ENCODE measurements at places on chromosomes 4 and X.
A peak's percentile ranks its signal among the peaks of the same experiment; 100 is the strongest.

GRCh38 chr4:30191902-30192301, 528.3 kb upstream of the PCDH7 start:
- no peak for DNase-seq

GRCh38 chr4:6676722-6677558, 16.7 kb upstream of the S100P start:
- no peak for DNase-seq

- DNase-seq = no peak
These were observed 2.5 kb downstream of the USP51 start for GRCh38 chrX:55487143-55487542.

DNA sequence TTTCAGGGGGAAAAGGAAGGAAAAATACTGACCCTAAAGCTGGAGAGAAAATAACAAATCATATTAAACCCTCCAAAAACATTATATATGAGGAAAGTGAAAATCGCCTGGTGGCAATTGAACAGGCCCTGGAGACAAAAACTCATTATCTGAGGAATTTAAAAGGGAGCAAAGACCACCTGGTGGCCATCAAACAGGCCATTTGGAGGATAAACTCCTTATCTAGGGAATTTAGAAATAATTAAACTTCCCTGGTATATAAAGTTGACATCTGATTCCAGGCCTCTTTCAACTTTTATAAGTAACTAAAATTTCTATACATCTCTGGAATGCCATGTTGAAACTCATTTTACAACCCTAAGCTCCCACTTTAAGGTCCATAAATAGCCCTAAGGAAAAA, 35.2 kb downstream of the CHM start:
- DNase-seq = no peak

GRCh38 chrX:48937054-48937907, 18.5 kb upstream of the PIM2 start:
- peak; percentile 94 for DNase-seq

GRCh38 chrX:8988446-8988845, 45.5 kb downstream of the FAM9B start:
- no peak for DNase-seq

- DNase-seq = no peak
These were observed 33.3 kb downstream of the TMSB4X start for GRCh38 chrX:13008189-13008533.

DNA sequence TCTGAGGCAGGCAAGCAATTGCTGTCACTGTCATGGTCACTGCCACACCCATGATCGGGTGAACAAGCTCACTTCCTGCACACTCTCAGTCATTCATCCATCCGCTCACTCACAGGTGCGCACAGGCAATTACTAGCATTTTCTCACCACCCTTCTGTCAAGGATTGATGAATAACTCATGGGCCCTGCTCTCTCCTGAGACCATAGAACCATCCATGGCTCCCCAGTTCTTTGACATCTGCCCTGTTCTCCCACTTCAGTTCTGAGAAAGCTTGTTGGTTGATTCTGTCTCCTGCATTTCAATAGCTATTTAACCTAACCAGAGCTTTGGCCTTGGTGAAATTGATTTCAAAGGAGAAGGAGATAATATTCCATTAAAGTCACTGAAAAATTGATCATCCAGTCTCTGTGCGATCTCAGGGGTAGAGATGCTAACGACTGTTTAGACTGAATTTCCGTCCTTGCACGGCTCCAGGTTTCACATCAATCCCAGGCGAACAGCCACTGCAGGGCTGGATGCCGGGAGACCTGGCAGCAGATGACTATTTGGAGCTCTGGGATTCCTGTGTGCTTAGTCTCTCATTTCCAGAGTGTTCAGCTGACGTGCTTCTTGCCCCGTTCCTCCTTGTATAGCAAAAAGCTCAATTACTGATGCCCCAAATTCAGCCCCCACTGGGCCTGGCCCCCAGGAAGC, 36.9 kb upstream of the ADRA2C start:
- no peak for DNase-seq

- no peak for DNase-seq
These were observed 58.7 kb downstream of the TLL1 start for GRCh38 chr4:165931741-165932140.

- no peak for DNase-seq
These were observed 8.0 kb downstream of the BGN start for GRCh38 chrX:153502796-153503195.

DNA sequence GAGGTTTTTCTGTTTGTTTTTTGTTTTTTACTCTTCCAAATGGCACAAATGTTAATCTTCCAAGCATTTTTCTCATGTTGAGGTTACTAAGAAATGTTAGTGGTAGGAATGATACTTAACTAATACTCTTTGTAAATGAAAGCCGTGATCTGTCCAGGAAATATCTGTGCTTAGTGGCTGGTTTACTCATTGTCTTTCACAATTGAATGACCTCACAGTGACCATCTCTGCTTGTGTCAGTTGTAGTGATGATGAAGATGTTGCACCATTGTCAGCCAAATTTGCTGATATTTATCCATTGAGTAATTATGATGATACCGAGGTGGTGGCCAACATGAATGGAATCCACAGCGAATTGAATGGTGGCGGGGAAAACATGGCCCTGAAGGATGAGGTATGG, 93.5 kb downstream of the TNIP2 start:
- DNase-seq = no peak

- no peak for DNase-seq
These were observed 170.1 kb downstream of the WDFY3 start for GRCh38 chr4:84796394-84796793.

- DNase-seq = no peak
These were observed 73.8 kb upstream of the MXD4 start for GRCh38 chr4:2335729-2336101.

- no peak for DNase-seq
These were observed 24.7 kb upstream of the IL13RA1 start for GRCh38 chrX:118702741-118703140.

GRCh38 chr4:158005021-158005420, 167.8 kb downstream of the GASK1B start:
- DNase-seq = no peak

DNA sequence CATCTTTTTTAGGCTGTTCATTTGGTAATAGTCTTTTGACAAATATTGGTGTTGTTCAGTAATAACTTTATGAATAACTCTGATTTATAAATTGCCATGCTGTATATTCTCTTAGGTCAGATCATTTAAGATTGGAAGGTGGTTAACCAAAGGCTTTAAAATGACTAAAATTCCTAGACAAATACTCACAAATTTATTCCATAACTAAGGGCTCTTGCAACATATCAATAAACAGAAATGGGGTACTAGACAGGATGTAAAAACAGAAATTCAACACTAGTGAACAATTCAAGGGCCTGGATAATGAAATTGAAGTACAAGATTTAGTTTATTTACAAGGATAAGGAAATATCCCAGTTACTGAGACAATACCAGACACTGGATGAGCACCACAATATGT, 328.6 kb downstream of the PCDH19 start:
- no peak for DNase-seq

DNA sequence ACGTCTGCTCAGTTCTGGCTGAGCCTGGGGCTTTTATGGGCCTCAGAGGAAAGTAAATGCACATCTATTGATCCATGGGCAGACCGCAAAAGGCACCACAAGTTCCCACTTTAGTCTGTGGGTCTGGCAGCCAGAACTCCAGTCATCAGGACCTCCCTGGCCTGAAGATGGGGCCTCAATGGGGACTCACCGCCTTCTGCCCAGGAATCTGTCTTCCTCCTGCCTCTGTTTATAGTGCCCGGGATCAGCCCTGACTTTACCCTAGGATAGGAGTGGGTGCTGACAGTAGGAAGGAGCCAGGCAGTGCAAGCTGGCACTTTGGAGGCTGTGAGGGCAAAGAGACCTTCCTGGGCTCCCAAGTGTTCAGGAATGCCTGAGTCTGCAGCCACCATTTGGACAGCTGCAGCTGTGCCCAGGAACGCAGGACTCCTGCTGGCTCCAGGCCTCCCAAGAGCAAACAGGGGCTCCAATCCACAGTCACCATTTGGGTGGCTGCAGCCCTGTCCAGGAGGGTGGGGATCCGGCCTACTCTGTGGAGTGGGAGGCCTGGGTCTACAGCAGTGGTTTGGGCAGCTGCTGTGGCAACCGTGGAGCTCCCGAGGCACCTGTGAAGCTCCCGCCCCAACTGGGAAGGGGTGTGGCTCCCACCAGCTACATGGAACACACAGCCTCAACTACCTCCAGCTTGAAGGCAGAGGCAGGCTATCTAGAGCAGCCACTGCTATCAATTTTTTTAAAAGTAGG, 1440.9 kb upstream of the ADGRL3 start:
- no peak for DNase-seq

DNA sequence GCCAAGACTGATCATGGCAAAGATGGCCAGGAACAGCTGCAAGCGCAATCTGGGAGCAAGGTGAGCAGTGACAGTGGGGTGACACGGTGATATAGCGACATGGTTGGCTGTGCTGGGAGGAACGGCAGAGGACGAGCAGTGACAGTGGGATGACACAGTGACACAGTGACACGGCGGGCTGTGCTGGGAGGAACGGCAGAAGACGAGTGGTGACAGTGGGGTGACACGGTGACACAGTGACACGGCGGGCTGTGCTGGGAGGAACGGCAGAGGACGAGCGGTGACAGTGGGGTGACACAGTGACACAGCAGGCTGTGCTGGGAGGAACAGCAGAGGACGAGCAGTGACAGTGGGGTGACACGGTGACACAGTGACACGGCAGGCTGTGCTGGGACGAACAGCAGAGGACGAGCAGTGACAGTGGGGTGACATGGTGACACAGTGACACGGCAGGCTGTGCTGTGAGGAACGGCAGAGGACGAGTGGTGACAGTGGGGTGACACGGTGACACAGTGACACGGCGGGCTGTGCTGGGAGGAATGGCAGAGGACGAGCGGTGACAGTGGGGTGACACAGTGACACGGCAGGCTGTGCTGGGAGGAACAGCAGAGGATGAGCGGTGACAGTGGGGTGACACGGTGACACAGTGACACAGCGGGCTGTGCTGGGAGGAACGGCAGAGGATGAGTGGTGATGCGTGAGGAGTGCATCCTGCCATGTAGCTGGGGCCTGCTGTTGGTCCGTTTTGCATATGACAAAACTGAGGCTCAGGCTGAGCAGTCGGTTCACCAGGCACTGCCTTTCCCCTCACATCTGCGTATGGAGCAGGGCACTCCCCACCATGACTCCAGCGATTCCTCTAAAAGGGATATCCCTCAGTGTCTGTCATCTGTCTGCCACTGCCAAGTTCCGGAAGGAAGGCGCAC, 36.0 kb upstream of the MXD4 start:
- no peak for DNase-seq

GRCh38 chr4:114658776-114659175, 60.2 kb downstream of the UGT8 start:
- no peak for DNase-seq

- no peak for DNase-seq
These were observed 35.3 kb downstream of the DCTD start for GRCh38 chr4:182881914-182882313.

GRCh38 chr4:3765271-3766035, 732 bp upstream of the ADRA2C start:
- DNase-seq = peak; percentile 30

DNA sequence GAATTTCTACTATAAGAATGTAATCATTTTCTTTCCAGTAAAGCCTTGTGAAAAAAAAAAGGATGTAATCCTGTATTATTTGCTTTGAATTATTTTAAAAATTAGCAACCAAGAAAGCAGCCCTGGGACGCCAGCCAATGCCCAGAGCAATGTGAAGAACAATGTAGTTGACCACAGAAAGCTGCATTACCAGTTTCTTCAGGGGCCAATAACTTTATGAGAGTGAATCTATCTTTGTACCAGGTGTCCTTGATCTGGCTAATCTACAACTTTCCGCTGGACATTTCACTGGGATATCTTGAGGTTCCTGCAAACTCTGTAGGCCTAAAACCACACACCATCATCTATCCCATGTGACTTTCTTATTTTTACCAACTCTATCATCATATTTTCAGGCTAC, 7.6 kb upstream of the KLHL2 start:
- no peak for DNase-seq

DNA sequence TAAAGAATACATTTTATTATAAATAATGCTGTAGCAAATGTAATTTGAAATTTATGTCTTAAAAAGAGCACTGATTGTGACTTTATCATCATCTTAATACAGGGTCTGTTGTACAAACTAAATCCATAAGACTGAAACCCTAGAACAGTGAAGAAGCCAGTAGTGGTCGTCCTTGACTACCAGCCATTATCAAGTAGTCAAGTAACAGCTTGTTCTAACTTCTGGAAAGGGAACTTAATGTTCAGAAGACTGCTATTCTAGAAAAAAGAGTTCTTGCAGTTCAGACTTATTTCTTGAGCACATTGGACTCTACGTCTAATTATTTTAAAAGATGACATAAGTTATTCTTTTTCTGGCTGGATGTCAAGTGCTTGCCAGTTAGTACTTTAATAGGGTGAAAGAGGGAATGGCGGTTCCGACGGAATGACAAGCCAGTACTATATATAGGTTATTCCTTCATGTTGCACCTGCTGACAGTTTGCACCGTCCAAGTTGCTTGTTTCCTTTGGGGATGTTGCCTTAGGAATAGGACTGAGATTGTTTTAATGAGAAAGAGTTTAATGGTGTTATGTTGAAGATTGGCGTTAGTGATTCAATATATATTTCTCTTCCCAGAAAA, 109.9 kb downstream of the RAPGEF2 start:
- DNase-seq = no peak

- DNase-seq = no peak
These were observed 559.0 kb upstream of the AMOT start for GRCh38 chrX:113399506-113400192.

DNA sequence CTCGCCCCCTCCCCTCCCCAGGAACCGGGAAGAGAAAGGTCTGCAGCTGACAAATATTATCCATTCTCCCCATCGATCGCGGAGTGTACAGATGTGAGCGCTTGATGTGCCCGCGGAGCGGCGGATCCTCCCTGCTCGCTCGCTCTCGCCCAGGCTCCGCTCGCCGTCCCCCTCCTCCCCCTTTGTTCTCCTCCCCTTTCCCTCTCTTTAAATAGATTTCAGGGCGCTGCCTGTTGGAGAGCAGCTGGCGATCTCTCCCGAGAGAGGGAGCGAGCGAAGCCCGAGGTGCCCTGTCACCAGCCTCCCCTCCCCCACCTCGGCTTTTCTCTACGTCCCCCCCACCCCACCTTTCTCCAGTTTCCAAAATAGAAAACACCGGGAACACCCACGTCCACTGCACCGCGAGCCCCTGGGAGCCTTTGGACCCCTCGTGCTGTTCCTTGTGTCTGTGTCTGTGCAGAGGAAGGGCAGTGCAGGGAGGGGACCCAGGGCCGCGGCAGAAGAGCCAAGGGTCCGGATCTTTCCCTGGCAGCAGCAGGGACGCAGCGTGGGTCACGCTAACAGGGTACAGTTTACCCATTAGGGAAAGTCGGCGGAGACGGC, 56.6 kb upstream of the BCOR start:
- DNase-seq = no peak

GRCh38 chr4:139789096-139789654, 123.6 kb downstream of the MGST2 start:
- no peak for DNase-seq

DNA sequence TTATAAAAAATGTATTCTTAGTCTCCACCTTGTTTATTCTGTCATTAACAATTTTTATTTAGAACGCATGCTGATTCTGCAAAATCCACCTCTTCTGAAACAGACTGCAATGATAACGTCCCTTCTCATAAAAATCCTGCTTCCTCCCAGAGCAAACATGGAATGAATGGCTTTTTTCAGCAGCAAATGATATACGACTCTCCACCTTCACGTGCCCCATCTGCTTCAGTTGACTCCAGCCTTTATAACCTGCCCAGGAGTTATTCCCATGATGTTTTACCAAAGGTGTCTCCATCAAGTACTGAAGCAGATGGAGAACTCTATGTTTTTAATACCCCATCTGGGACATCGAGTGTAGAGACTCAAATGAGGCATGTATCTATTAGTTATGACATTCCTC, 75.6 kb upstream of the SMARCA5 start:
- no peak for DNase-seq

- DNase-seq = no peak
These were observed 22.3 kb downstream of the COL4A6 start for GRCh38 chrX:108415891-108416290.

All from activated CD4-positive, alpha-beta T cell treated with anti-CD3 and anti-CD28 coated beads, Interleukin-2, Interleukin-6, amounts not matched to agents 100 ng/mL and 50 ng/mL, durations not matched to agents 16 hours and 8 hours (primary cell).